Glomerular endothelial cell (primary cell): ENCODE measurements at places on chromosomes 7 and 10. TPM values are rescaled to one million over a fixed set of nuclear protein-coding genes. Genes with fewer than 3 reads are reported as not detected.

PTPN12 gene
- 81.5 and 136 TPM in 2 replicates for total RNA-seq

PROSER2 gene
- 12.7 and 17.1 TPM in 2 replicates for total RNA-seq

AKR1C8 gene
- total RNA-seq: not detected in 2 replicates

POU6F2 gene
- total RNA-seq: not detected in 2 replicates

ARHGAP22 gene
- 64.5 and 65.8 TPM in 2 replicates for total RNA-seq

TMEM120A gene
- 15.7 and 18.6 TPM in 2 replicates for total RNA-seq
